ENCODE measurements at places on chromosomes 13 and 19.

DNA sequence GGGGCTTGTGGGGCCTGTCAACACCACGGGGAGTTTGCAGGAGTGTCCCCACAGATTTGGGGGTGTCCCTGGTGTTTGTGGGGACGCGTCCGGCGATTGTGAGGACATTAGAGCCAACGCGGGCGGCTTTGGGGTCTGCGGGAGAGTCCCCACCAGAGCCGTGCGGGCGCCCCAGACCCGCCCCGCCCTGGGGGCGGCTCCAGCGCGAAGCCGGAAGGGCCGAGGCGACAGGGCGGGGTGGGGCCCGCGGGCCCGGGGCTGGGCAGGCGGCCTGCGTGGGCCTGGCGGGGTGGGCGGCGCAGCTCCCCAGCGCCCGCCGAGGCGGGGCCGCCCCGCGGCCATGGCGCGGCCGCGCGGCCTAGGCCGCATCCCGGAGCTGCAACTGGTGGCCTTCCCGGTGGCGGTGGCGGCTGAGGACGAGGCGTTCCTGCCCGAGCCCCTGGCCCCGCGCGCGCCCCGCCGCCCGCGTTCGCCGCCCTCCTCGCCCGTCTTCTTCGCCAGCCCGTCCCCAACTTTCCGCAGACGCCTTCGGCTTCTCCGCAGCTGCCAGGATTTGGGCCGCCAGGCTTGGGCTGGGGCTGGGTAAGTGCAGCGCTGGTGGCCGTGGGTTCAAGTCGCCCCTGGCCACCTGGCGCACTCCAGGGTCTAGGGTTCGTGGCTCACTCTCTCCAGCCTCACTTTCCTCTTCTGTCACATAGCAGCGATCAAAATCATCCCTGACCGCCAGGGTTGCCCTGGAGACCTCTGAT lies 10.3 kb downstream of the PDE4A start:
- H3K27ac ChIP-seq: peak overlapping the region; percentile 74
- H3K27me3 ChIP-seq: no peaks in the 10 kb centered on the region
- H3K4me1 ChIP-seq: peaks cover 5% of the 10 kb centered on the region
- no peaks in the 10 kb centered on the region for H3K36me3 ChIP-seq
- H3K4me3 ChIP-seq: peak overlapping the region; percentile 20
- DNase-seq: peak; percentile 50

- no peak for DNase-seq
- no peak overlapping the region for H3K27ac ChIP-seq
These were observed 13.0 kb downstream of the POLRMT start for GRCh38 chr19:620166-620862.

DNA sequence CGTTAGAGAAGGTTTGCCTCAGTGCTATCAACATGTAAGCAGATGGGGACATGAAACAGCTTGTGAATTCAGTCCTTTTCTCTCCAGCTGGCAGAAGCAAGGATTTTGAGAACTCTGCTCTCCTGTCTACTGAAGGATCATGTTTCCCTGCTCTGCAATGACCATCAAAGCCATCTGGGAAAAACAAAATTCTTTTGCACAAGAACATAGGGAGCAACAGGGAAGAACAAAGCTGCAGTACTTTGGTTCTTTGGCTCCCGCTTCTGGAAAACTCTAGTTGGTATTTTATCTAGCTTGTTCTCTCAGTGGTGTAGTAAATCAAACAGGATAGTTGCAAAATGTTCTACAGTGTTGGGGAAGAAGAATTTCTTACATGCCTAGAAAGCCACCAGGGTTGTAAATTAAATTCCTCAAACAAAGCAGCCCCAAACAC lies 270.4 kb downstream of the ENOX1 start:
- no peak overlapping the region for H3K4me3 ChIP-seq
- H3K36me3 ChIP-seq: no peaks in the 10 kb centered on the region
- no peaks in the 10 kb centered on the region for H3K27me3 ChIP-seq
- H3K4me1 ChIP-seq: no peaks in the 10 kb centered on the region

DNA sequence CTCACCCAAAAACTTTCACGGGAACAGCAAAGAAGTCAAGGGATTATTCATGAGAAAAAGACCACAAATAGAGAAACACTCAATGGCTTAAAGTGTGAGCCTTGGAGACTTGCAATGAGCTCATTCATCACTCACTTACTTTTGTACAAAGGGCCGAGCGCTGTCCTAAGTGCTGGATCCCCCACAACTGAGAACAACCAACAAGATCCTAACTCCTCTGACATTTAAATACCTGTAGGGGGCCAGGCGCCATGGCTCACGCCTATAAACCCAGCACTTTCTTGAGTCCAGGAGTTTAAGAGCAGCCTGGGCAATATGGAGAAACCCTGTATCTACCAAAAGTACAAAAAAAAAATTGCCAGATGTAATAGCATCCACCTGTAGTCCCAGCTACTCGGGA lies 29.4 kb upstream of the ZNF507 start:
- no peaks in the 10 kb centered on the region for H3K36me3 ChIP-seq
- no peak overlapping the region for H3K4me3 ChIP-seq
- H3K27me3 ChIP-seq: no peaks in the 10 kb centered on the region
- H3K4me1 ChIP-seq: no peaks in the 10 kb centered on the region

DNA sequence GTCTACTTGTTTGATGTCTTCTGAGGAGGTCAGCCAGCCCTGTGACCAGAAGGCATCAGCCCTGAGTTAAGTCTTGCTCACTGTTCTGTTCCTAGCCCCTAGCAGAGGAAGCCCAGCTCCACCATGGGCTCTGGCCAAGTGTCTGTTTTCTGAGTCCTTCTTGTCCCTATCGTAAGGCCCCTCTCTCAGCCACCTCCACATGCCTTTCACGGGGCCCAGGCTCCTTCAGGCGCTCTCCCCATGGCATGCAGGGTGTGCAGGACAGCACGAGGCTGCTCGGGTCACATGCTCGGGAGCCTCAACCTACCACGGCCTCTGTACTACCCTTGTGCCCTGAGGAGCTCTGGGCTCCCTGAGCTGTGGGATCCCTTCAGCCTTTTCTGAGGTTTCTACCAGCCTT lies 47.8 kb upstream of the LATS2 start:
- no peaks in the 10 kb centered on the region for H3K36me3 ChIP-seq
- H3K4me3 ChIP-seq: no peak overlapping the region
- no peaks in the 10 kb centered on the region for H3K27me3 ChIP-seq
- H3K27ac ChIP-seq: no peak overlapping the region
- no peaks in the 10 kb centered on the region for H3K4me1 ChIP-seq

- H3K4me3 ChIP-seq: no peak overlapping the region
- DNase-seq: peak; percentile 31
- H3K36me3 ChIP-seq: no peaks in the 10 kb centered on the region
- H3K4me1 ChIP-seq: no peaks in the 10 kb centered on the region
- no peaks in the 10 kb centered on the region for H3K27me3 ChIP-seq
- no peak overlapping the region for H3K27ac ChIP-seq
These were observed 23.3 kb downstream of the PBX4 start for GRCh38 chr19:19595171-19595701.

DNA sequence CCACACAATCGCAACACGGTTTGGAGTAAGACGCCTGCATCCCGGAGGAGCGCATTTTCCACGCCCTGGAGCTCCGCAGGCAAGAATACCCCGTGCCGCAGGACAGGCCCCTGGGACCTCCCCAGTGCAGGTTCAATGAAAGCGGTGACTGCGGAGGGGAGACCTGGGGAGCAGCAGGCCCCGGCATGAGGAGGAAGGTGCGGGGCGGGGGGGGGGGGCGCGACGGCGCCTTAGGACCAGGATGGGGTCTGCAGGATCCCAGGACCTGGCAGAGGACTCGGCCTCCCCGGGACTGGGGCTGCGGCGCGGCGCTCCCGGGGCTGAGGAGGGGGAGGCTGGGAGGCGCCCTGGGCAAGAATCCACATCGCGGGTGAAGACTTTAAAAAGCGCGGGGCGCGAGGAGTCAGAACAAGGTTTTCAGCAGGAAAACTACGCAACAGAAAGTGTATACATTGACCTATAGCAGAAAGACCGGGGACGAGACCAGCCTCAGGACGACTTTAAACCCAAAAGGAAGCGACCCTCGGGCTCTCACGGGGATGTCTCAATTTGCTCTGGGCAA lies 432 bp downstream of the ZNF611 start:
- peaks cover 3% of the 10 kb centered on the region for H3K4me1 ChIP-seq
- no peak for DNase-seq
- H3K4me3 ChIP-seq: peak overlapping the region; percentile 89
- no peaks in the 10 kb centered on the region for H3K27me3 ChIP-seq
- no peaks in the 10 kb centered on the region for H3K36me3 ChIP-seq

- DNase-seq: no peak
- peak overlapping the region; percentile 32 for H3K27ac ChIP-seq
- H3K36me3 ChIP-seq: no peaks in the 10 kb centered on the region
- H3K27me3 ChIP-seq: no peaks in the 10 kb centered on the region
- H3K4me1 ChIP-seq: peaks cover 34% of the 10 kb centered on the region
These were observed 30.5 kb downstream of the RANBP3 start for GRCh38 chr19:5947435-5947834.

DNA sequence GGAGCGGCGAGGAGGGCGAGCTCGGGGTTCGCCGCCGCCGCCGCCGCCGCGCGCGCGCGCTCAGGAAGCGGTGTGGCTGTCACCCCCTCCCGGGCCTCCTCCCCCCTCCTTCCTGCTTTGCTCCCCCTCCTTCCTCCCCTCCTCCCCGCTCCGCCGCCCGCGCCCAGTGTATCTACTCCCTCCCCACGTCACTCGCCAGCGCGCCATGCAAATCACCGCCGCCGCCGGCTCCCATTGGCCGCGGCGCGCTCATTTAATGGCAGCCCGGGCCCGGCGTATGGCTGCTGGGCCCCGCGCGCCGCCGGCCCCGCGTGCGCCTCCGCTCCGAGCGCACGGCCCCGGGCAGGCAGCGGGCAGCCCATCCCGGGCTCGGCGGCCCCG lies 335 bp upstream of the SOX1 start:
- peak; percentile 3 for DNase-seq
- no peak overlapping the region for H3K4me3 ChIP-seq
- H3K27me3 ChIP-seq: peaks cover 71% of the 10 kb centered on the region
- H3K4me1 ChIP-seq: no peaks in the 10 kb centered on the region

GRCh38 chr13:97226013-97226412 lies 3.9 kb downstream of the MBNL2 start:
- H3K27me3 ChIP-seq: no peaks in the 10 kb centered on the region
- peaks cover 35% of the 10 kb centered on the region for H3K4me1 ChIP-seq
- DNase-seq: no peak
- no peaks in the 10 kb centered on the region for H3K36me3 ChIP-seq

DNA sequence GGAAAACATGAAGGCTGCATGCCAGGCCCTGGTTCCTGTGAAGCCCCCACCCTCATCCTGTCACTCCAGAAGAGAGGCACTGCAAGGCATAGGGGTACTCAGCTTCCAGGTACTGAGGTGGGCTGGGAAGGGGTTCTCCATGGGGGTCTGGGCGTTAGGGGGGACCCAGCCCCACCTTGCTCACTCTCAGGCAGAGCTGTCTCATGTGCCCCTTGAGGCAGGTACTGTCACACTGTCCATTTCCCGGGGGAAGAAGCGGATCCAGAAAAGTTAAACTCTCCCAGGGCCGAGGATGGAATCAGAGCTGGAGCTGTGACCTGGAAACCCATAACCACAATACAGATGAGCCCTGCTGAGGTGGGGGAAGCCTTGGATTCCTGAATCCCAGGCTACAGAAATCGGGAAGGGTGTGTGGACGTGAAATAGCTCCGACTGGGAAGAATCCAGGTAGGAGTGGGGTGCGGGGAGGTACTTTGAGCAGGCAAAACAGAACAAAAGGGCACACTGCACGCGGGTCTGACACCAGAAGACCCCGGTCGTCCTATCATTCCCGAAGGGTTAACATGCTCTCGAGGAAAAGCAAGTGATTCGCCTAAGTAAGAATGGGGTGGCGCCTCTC lies 540 bp upstream of the USE1 start:
- H3K36me3 ChIP-seq: peaks cover 63% of the 10 kb centered on the region
- peak overlapping the region; percentile 95 for H3K27ac ChIP-seq
- H3K4me3 ChIP-seq: peak overlapping the region; percentile 90
- H3K27me3 ChIP-seq: no peaks in the 10 kb centered on the region

GRCh38 chr13:46778890-46779289 lies 18.1 kb downstream of the ESD start:
- no peak overlapping the region for H3K4me3 ChIP-seq
- no peaks in the 10 kb centered on the region for H3K27me3 ChIP-seq
- no peaks in the 10 kb centered on the region for H3K4me1 ChIP-seq
- peaks cover 3% of the 10 kb centered on the region for H3K36me3 ChIP-seq

GRCh38 chr19:11152318-11153062 lies 3.1 kb downstream of the SPC24 start:
- H3K27ac ChIP-seq: no peak overlapping the region
- peaks cover 8% of the 10 kb centered on the region for H3K4me1 ChIP-seq
- no peaks in the 10 kb centered on the region for H3K36me3 ChIP-seq
- no peak overlapping the region for H3K4me3 ChIP-seq
- DNase-seq: peak; percentile 73

DNA sequence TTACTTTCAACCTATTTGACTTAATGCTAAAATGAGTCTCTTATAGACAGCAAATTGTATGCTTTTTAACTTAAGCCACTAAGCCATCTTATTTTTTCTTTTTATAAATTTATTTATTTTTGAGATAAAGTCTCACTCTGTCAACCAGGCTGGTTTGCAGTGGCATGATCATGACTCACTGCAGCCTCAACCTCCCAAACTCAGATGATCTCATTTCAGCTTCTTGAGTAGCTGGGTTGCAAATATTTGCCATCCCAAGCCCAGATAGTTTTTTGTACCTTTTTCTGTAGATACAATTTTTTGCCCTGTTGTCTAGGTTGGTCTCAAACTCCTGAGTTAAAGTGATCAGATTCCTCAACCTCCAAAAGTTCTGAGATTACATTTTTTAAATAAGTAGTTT lies 27.1 kb downstream of the ZNF714 start:
- no peaks in the 10 kb centered on the region for H3K4me1 ChIP-seq
- H3K36me3 ChIP-seq: peaks cover 2% of the 10 kb centered on the region
- H3K27ac ChIP-seq: no peak overlapping the region
- no peaks in the 10 kb centered on the region for H3K27me3 ChIP-seq

DNA sequence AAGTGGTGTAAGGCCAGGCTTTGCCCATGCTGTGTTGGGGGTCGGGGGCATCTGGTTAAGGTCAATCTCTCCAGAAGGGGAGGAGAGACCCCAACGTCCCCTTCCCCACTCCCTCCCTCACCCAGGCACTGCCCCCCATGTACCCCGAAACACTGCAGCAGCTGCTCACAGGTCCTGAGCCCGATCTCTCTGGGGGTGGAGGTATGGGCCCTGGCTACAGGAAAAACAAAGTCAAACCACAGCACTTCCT lies 10.2 kb downstream of the CAPN12 start:
- peak overlapping the region; percentile 96 for H3K27ac ChIP-seq
- no peak overlapping the region for H3K4me3 ChIP-seq
- no peaks in the 10 kb centered on the region for H3K4me1 ChIP-seq
- H3K27me3 ChIP-seq: no peaks in the 10 kb centered on the region

- H3K27ac ChIP-seq: no peak overlapping the region
- H3K4me1 ChIP-seq: peaks cover 2% of the 10 kb centered on the region
- no peaks in the 10 kb centered on the region for H3K27me3 ChIP-seq
- no peaks in the 10 kb centered on the region for H3K36me3 ChIP-seq
- peak; percentile 55 for DNase-seq
These were observed 924 bp downstream of the RGCC start for GRCh38 chr13:41458187-41458760.

- no peak overlapping the region for H3K4me3 ChIP-seq
- no peaks in the 10 kb centered on the region for H3K4me1 ChIP-seq
- no peak for DNase-seq
- no peaks in the 10 kb centered on the region for H3K27me3 ChIP-seq
These were observed 37.5 kb upstream of the POMP start for GRCh38 chr13:28621449-28621848.
